Foreskin keratinocyte (primary cell): ENCODE measurements at places on chromosomes 1 and 21. TPM values are rescaled to one million over a fixed set of nuclear protein-coding genes. Genes with fewer than 3 reads are reported as not detected.
A peak's percentile ranks its signal among the peaks of the same experiment; 100 is the strongest.

DNA sequence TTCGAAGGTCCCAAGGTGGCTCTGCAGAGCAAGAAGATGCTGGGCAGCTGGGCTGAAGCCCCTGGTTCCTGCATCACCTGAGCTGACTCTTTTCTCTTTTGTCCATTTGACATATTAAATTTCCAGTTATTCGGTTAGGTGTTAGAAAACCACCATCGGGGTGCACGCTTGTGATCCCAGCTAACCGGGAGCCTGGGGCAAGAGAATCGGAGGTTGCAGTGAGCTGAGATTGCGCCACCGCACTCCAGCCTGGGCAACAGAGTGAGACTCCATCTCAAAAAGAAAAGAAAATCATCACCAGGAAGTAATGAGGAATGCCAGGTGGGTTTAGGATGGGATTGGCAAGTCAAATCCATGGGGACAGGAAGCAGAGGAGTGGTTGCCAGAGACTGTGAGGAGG, 76.3 kb upstream of the ZC3H12A start:
- no peak for DNase-seq

The RIMS3 gene
- total RNA-seq, result 1.4 TPM in 2 replicates

DNA sequence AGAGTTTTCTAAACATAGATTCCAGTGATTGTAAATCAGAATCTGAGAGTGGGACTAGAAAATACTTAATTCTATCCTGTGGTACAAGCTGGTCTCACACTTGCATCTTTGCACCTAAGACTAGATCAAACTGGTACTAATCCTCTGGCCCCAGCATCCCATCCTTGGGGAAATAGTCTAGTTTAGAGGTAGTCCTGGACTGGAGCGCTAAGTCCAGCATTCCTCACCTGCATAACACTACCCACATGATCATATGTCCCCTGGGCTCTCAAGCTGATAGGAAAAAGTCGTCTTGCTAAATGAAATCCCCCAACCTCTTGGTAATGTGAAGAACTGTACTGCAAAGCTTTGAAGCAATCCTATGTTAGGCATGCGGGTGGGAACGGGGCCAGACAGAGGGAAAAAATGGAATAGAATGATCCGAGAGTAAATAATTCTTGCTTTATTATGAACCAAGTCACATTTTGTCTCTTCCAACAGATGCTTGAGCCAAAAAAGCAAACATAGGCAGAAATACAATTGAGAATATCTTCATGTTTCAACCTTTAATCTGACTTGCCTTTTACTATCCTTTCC, 4.8 kb downstream of the COX20 start:
- no peak for DNase-seq

GRCh38 chr1:10832703-10833102, 36.3 kb upstream of the CASZ1 start:
- no peak for DNase-seq

The TRIM45 gene
- 2.3 and 2.9 TPM in 2 replicates for total RNA-seq

DNA sequence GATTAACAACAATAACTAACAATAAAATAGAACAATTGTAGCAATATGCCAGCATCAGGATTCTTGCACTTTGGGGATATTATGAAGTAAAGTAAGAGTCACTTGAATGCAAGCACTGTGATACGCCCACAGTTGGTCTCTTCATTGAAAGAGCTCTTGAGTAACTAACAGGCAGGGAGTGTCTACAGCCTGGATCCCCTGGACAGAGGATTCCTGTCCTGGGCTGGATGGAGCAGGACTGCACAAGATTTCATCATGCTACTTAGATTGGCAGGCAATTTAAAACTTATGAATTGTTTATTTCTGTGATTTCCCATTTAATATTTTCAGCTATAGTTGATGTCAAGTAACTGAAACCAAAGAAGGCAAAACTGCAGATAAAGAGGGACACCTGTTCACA, 13.7 kb upstream of the KRTAP19-5 start:
- no peak for DNase-seq

The TMEM82 gene
- not detected in 2 replicates for total RNA-seq

The TNFAIP8L2 gene
- not detected in 2 replicates for total RNA-seq

The TRAF3IP3 gene
- total RNA-seq, result not detected in 2 replicates

The MSH4 gene
- total RNA-seq, result 0.03 and 0.07 TPM in 2 replicates

The LORICRIN gene
- not detected in 2 replicates for total RNA-seq

GRCh38 chr21:41369105-41369919, 7.5 kb downstream of the MX2 start:
- no peak for DNase-seq

DNA sequence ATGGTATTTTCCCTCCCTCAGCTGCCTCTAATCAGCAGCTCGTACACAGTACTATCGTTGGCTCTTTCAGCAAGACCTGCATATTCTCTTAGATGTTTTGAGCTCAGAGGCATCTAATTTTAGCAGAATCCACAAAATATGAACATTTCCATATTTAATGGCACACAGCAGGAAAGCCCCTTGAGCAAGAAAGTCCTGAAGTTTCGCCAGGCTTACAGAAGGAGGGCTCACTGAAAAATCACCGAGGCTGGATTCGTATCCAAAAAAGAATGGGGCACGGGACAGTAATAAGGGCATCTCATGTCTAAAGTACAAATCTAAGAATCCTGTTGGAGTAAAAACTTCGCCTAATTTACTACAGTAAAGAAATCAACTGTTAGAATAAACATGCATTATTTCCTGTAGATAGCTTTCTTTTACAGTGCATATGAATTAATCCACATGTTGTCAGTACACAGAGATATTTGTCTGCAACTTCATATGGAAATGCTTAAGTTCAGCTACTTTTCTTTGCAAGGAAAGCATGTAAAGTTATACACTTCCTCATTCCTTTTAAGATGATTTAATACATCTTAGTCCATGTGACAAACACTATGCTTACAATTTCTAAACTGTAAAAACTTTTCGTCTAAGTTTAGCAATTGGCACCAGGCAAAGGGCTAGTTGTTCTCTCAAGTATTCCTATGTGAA, 1205.3 kb upstream of the ADGRL4 start:
- DNase-seq, result peak; percentile 9

The TMEM52 gene
- total RNA-seq, result 0.82 and 1.8 TPM in 2 replicates

The VASH2 gene
- 0.14 and 0.27 TPM in 2 replicates for total RNA-seq

The CATSPERE gene
- 0.07 and 0.21 TPM in 2 replicates for total RNA-seq

GRCh38 chr1:87833166-87833565, 504.5 kb downstream of the LMO4 start:
- DNase-seq, result no peak

The RHD gene
- not detected in 2 replicates for total RNA-seq

The NTNG1 gene
- 8.4 and 9.9 TPM in 2 replicates for total RNA-seq

The AIRE gene
- not detected in 2 replicates for total RNA-seq

The NCSTN gene
- 55.2 and 60.9 TPM in 2 replicates for total RNA-seq

DNA sequence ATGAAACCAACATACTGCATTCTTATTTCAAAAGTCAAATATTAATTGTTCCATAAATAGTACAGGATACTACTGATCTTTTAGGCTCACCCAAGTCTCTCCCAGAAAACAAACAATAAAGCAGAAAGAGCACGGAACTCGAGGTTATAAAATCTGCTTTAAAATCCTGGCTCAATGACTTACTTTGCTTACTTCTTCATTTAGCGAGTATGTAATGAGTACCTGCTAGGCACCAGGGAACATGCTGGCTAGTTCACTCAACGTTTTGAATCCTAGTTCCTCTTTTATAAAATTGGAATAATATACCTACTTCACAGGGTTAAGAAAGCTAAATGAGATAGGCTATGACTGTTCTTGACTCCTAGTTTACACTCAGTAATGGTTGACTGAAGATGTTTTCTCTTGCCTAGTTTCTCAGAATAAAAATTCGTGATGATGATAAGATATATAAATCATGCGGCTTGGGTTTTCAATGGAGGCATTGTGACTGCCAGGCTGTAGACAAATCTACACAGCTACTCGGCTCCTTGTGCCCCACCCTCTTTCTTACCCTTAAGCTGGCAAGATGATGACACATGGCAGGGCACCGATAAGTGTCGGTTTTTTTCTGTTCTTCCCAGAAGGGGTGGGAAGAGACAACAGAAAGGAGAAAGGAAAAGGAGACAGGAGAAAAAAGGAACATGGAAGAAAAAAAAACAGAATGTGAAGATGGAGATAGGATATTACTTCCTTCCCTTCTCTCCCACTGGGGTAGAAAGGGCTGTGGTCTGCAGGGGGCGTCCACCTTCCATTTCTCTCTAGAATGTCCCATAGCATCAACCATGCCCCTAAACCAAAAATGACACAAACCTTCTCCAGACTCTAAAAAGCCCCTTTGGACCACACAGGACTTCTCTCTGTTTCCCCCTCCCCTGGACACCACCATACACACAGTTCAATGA, 507.1 kb downstream of the SMYD3 start:
- no peak for DNase-seq

GRCh38 chr21:27206368-27206982, 239.6 kb upstream of the ADAMTS5 start:
- DNase-seq, result no peak

- DNase-seq, result no peak
Observed at GRCh38 chr1:59146651-59147358, 150.1 kb upstream of the FGGY start.

DNA sequence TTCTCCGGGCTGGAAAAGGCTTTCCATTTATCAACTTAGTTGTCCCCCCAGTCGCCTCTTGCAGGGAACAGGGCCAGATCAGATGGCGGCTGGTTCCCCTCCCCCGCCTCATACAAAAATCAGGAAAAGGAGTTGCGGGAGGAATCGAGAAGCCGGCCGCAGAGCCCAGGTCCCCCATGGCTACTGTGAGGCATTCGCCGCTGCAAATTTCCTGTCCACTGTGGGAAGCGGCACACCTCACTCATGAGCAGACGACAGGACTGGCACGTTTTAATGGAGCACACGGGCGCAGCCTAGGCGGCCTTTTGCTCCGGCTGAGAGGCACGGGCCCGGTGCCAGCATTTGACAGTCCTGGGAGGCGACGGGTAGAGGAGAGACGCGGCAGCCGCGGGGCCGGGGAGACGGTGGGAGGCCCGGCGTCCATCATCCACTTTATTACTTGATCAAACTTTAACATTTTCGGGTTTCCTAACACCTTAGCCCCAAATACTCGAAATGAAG, 1.1 kb downstream of the GNG4 start:
- no peak for DNase-seq

The LEFTY1 gene
- not detected in 2 replicates for total RNA-seq

DNA sequence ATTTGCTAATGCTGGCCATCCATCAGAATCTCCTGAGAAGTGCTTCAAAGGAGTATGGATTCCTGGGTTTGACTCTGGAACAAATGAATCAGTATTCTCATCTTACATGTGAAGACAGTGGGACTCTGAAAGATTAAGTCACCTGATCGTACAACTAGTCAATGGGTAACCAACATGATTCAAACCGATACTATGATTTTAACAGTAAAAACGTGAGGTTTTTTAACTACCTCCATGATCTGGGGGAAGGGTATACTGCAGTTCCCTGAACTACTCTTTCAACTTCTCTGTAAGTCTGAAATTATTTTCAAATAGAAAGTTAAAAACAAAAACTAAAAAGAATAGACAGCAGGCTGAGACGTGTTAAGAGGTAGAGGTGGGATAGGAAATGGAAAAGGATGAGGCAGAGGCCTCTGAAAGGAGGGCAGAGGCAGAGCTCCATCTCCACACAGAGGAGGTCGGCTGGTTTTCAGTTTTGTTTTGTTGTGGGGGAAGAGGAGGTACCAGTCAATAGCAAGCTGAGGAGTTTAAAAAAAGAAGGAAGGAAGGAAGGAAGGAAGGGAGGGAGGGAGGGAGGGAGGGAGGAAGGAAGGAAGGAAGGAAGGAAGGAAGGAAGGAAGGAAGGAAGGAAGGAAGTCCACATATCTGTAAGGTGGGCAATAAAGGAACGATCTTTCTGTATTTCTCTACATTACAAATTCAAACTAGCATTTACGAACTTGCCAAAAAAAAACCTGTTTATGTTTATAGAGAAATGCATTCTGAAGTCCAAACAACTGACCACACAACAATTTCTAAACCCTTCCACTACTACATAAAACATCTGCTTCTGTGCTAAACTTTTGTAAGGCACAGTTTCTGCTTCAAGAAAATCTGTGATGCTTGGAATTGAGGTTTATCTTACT, 213.1 kb downstream of the RERE start:
- DNase-seq, result no peak

The S1PR1 gene
- 16.9 and 24.9 TPM in 2 replicates for total RNA-seq

The SNX7 gene
- total RNA-seq, result 40.1 and 40.9 TPM in 2 replicates

GRCh38 chr1:233960386-233960785, 55.9 kb downstream of the SLC35F3 start:
- DNase-seq, result no peak

- no peak for DNase-seq
Observed at GRCh38 chr1:90048043-90048442, 53.1 kb downstream of the ZNF326 start.

DNA sequence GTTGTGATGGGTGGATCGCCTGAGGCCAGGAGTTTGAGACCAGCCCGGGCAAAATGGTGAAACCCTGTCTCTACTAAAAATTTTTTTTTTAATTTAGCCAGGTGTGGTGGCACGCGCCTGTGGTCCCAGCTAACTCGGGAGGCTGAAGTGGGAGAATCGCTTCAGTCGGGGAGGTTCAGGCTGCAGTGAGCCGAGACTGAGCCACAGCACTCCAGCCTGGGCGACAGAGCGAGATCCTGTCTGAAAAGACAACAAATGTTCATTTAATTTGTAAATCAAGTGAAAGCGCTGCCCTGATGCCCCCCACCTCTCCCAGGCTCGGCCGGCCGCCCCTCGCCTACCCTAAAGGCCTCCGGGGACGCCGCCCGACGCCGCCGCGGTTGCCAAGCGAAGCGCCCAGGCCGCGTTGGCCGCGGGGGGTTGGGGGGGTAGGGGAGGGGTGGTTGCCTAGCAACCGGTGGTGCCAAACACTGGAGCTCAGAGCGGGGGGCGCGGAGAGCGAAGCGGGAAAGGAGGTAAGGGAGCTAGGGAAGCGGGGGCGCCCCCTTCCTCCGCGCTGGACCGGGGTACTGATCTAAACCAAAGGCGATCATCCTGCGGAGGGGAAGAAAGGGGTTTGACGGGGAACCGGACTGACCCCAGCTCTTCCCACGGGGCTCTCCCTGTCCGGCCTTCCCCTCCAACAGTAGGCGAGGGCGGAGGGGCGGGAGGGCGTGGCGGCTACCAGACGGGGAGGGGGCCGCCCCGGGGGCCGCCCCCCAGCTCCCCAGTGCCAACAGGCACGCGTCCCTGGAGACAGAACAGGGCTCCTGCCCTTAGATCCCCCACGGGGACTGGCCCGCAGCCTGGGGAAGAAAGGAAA, at the start of gene TEKT2:
TEKT2 (plus strand) TSS at position 460 of the 862 bp plus-strand sequence. CDS start 828 bp downstream, outside the sequence.
- DNase-seq, result no peak

The DYNLT5 gene
- total RNA-seq, result not detected in 2 replicates

GRCh38 chr21:33126569-33126968, 56.6 kb downstream of the OLIG1 start:
- no peak for DNase-seq

- DNase-seq, result no peak
Observed at GRCh38 chr1:233677690-233678354, 63.9 kb downstream of the KCNK1 start.
